Smooth muscle cell of the brain vasculature (primary cell): ENCODE measurements at places on chromosomes 16 and 17.

- no peak for DNase-seq
Observed at GRCh38 chr16:83847371-83848225, 39.8 kb downstream of the HSBP1 start.

- DNase-seq = no peak
Observed at GRCh38 chr17:8955021-8955959, 10.2 kb downstream of the PIK3R5 start.

- DNase-seq = no peak
Observed at GRCh38 chr16:87255866-87256265, 61.3 kb downstream of the C16orf95 start.

GRCh38 chr16:11414815-11415775 is 69.8 kb downstream of the RMI2 start:
- DNase-seq = no peak

DNA sequence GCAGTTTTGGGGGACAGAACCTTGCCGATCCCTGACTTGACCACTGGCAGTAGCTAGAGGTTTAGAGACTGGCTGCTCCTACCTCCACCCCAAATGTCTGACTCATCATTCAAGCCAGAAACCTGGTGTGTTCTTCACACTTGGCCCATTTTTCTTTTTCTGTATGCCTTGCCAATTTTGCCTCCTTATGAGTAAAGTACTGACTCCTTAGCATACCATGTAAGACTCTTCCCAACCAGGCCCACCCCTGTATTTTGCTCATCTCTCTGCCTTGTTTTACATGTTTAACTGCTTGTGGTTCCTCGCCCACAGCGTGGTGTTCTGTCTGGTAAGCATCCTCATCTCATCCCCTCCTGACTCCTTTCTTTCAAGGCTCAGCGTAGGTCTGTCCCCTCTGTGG is 37.9 kb downstream of the NUP88 start:
- DNase-seq = no peak

GRCh38 chr17:15233971-15234370 is 31.2 kb downstream of the PMP22 start:
- no peak for DNase-seq

DNA sequence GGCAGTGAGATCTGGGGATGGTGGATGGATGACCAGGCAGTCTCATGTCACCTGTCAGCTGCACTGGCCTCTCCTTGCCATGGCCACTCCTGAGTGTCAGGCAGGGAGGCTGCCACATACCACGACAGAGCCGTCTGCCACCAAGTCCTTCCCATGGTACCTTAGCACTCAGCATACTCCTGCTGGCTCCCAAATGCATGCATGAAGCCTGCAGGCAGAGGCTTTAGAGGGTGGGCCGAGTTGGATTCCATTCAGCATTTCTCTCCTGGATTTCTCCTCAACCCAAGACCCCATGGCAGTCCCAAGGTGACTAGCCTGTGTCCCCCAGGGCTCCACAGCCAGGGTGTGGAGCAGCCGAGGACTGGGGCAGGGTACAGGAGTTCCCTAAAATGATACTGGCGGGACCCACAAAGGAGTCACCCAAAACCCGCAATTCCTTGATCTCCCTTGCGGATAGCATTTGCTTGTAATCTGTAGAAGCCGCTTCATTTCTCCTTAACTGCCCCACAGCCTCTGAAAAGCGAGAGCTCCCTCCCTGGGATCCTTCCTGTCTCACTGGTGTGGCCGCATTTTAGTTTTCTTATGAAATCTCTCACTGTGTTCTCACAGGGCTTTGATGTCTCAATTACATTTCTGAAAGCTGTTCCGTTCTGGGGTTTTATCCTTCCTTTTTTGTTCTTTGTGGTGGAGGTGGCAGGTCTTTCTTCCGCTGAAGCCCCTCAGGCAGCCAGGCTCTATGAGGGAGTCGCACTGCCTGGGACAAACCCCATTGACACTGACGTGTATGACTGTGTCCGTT is 141.4 kb downstream of the SOCS1 start:
- no peak for DNase-seq

DNA sequence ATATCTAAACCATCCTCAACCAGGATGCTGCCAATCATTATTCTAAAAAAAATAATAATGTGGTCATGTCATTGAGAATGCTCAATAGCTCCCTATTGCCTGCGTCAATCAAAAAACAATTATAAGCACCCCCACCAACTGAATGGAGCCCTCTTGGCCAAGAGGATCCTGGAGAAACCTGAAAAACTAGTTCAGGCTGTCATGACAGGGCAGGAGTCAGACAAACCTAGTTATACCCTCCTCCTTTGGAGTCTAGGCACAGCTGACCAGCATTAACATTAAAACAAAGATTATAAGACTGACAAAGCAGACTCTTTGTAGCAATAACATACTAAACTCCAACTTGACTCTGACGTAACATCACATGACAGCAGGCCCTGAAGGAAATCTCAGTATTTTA is 119.2 kb upstream of the CCL2 start:
- no peak for DNase-seq

GRCh38 chr16:71467810-71468209 is 5.8 kb upstream of the ZNF23 start:
- DNase-seq = no peak

DNA sequence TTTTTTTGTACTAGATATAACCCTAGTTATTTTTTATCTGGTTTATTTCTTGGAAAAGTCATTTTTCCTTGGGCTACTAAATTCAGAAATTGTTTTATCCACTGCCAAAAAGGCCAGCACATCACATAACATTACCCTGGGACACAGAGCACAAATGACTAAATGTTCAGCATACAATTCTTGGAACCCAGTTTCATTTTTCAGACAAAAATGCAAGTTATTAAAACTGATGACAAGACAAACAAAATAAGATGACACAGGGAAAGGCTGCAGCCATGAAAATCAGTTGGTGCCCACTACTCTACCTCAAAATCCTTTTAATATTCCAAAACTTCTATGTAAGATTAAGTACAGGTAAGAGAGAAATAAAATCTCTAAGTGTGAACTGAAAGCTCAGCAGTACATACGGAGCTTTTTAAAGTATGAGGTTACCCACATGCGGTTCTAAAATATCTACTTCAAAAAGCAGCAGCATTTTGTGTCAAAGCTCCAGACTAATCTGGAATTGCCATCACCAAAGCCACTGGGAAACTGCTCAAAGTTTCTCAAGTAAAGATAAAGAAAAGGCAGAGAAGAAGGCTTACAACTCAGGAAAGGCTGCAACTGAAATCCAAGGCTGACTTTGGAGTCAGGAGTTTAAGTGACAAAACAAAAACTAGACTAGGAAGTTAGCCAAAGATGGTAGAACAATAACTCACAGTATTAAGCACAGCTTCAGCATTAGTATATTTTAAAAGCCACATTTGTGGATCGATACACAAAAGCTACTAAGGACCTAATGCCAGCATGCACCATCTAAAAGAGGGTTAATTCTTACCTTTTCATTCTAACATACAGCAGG is 41.4 kb downstream of the AP1G1 start:
- no peak for DNase-seq

- no peak for DNase-seq
Observed at GRCh38 chr16:89354325-89354724, 136.0 kb downstream of the ANKRD11 start.

DNA sequence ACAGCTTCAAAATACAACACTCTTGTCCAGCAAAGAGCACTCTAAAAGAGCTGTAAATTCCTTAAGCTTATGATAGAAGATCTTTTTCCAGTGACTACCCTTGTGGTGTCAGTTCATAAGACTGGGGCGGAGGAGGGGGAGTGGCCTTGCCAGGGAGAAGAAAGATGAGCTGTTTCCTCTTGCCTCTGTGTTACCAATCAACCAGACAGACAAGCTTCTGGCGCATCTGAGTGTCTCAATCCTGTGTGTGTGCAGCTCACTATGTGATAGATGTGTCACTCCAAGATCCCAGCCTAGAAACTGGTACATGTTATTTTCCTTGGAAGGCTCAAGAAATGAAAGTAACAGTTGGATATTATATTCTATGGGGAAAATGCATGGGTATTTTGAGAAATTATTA is 167.4 kb upstream of the CACNG3 start:
- no peak for DNase-seq

- DNase-seq = no peak
Observed at GRCh38 chr16:89765292-89765830, 44.0 kb downstream of the ZNF276 start.

GRCh38 chr17:41919165-41919817 is 540 bp upstream of the ACLY start:
- DNase-seq = no peak

- DNase-seq = no peak
Observed at GRCh38 chr16:85395913-85396878, 216.9 kb upstream of the GSE1 start.

GRCh38 chr16:66226762-66227161 is 139.7 kb upstream of the CDH5 start:
- DNase-seq = no peak

DNA sequence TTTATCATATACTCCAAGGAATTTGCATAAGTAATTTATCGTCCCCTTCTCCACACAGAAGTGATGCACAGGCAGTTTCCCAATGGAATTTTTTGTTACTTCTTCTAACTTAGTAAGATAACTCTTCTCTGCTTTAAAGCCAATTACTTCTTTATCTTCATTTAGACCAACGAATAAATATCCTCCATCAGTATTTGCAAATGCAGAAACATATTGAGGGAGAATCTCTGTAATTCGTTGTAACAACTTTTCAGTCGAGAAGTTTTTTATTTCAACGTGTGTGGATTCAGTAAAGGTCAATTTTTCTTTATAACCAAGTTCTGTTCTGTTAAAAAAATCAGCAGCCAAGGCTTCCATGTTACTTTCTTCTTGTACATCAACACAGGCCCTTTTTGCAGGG is 30.7 kb upstream of the SLFN13 start:
- no peak for DNase-seq

- peak; percentile 47 for DNase-seq
Observed at GRCh38 chr17:50151937-50152547, 1.6 kb upstream of the PPP1R9B start.

- no peak for DNase-seq
Observed at GRCh38 chr16:48323783-48324775, 61.1 kb downstream of the SIAH1 start.

DNA sequence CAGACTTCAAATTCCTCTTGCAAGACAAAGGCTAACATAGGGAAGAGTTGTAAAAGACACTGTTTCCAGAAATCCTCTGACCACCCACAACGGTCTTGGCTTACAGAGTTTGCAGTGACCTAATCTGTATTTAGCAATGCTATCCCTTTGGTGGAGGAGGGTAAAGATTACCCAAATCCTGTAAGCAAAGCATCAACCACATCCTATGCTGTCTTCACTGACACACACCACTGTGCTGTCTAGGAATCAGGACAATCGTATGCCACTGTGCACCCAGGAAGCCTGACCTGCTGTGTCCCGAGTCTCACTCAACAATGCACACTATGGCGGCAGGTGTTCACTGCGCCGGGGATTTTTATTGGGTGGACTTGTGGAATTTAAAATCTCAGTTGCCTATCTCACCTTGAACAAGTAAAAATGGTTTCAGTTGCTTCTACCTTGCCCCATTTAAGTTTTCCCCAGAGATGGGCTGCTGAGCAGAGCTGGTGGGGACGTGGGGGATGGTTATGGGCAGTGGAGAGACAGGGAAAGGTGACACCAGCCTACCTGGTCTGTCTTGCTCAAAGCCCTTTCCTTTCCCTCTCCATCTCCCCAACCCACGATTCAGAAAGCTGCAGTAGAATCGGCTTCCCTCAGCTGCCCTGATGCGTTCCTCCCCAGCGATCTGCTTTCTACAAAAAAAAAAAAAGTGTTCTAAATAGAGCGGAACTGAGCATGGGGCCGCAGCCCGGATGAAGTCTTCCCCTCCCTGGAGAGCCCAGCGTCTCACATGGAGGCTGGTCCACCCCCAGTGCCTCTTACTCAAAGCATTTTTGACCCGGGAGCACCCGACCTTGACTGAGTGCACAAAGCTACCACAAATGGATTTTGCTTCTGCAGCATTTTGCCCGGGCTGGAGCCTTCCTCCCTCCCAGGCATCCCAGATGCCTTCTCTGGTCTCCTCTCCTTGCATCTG is 271.5 kb downstream of the SOX9 start:
- no peak for DNase-seq

DNA sequence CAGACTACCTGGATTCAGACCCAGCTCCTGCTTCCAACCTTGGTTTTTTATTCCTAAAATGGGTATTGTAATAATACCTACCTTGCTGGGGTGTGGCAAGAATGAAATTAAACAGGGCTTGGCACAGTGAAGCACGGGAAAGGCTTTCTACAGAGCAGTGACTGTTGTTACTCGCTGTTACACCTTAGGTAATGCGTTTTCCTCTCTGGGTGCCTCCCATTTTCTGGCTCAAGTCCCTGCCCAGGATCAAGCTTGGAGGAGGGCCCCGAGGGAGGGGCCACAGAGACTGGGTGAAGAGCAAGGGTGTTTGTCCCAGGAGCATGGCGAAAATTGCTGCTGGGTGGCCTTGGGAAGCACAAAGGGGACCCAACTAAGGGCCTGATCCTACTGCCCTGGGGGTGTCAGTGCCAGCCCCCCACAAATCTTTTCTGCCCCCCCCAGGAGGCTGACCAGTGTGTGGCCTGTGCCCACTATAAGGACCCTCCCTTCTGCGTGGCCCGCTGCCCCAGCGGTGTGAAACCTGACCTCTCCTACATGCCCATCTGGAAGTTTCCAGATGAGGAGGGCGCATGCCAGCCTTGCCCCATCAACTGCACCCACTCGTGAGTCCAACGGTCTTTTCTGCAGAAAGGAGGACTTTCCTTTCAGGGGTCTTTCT is 13.3 kb downstream of the MIEN1 start:
- no peak for DNase-seq

GRCh38 chr16:74902161-74902560 is 82.8 kb downstream of the WDR59 start:
- DNase-seq = no peak

DNA sequence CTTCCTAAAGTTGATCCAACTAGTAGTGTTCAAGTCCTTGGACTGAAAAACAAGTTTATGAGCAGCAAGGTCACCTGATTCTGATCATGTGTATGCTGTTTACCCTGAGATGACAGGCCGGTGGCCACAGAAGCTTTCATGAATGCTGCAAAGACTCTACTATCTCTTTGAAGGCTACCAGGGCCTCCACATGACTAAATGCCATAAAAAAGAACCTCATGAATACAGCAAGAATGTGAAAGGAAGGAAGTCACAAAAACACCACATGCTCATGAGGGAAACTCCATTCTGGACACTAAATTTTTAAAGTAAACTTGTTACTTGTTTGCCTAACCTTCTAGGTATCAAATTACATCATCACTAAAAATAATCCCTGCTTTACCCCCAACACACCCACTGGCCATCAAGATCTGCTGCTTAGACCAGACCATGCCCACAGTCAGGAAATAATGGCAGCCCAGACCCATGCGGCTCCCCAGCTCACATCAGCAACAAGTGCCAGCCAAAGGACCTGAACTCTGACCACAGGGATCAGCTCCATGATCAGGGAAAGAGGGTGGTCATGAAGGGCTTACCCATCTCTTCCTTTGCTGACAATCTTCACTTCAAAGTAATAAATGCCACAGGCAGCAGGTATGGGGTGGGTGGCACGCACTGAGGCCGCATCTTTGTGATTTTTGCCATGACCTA is 1.4 kb downstream of the RANBP10 start:
- DNase-seq = no peak
